Stimulated activated CD8-positive, alpha-beta memory T cell treated with anti-CD3 and anti-CD28 coated beads, Interleukin-2, amount 100 ng/mL, for 48 hours (primary cell): ENCODE measurements at places on chromosomes 3 and 15.

- DNase-seq, result no peak
Measured at GRCh38 chr3:115074502-115074901, 72.6 kb downstream of the ZBTB20 start.

DNA sequence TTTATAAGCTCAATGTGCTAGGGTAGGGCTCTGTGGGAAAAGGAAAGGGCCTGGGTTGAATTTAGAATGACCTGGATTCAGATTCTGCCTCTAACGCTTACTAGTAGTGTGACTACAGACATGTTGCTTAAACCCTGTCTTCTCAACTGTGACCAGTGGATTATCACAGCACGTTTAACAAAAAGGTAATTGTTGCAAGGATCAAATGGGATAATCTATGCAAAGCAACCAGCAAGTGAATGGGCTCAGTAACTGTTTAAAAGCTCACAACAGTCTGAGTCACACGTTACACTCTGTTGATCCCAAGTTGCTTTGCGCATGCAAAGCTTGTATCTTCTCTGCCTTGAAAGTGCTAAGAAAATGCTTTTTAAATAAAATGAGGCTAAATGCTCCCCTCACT lies 236.5 kb downstream of the IL20RB start:
- no peak for DNase-seq

DNA sequence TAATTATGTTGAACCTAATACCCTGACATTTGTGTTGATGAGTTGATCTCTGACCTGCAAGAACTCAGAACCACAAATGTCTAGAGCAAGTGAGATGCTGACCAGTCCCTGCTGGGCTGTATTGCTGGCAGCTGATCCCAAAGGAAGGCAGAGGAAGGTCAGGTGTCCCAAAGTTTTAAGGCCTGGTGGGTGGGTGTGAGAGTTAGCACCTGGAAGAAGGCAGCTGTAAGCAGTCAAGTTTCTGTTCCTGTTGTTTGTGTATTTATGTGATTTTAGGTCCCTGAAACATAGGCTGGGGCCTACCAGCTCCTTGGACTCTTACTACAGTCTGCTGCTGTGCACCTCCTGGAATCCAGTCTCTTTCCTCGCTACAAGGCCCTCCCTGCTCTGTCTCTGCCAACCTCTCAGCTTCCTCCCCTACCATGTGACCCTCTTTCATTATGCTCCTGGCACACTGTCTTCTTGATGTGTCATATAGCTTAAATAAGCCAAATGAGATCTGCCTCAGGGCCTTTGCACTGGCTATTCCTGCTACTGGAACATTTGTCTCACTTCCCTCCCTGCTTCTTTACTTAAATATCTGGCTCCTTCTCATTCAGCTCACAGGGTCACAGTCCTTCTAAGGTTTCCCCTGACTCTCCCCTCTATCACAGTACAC lies 31.0 kb upstream of the ATOSA start:
- no peak for DNase-seq

- DNase-seq, result peak; percentile 48
Measured at GRCh38 chr15:40930430-40931299, 1.5 kb downstream of the DLL4 start.

GRCh38 chr15:101820781-101821180 lies 8.8 kb downstream of the OR4F15 start:
- no peak for DNase-seq

- DNase-seq, result no peak
Measured at GRCh38 chr15:59255680-59256336, 49.2 kb downstream of the LDHAL6B start.

- no peak for DNase-seq
Measured at GRCh38 chr3:145557405-145557804, 603.6 kb downstream of the PLOD2 start.
